ENCODE measurements at places on chromosomes 12 and 14.

DNA sequence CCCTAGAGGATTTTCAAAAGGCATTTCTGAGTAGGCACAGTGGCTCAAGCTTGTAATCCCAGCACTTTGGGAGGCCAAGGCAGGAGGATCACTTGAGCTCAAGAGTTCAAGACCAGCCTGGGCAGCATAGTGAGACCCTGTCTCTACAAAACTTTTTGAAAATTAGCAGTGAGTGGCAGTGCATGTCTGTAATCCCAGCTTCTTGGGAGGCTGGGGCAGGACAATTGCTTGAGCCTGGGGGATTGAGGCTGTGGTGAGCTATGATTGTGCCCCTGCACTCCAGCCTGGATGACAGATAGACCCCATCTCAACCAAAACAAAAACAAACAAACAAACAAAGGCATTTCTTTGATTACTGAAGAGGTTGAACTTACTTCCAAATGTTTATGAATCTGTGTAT is 201.4 kb downstream of the KIF26A start:
- DNase-seq: no peak

GRCh38 chr12:41055875-41056577 is 132.1 kb upstream of the PDZRN4 start:
- DNase-seq: no peak

DNA sequence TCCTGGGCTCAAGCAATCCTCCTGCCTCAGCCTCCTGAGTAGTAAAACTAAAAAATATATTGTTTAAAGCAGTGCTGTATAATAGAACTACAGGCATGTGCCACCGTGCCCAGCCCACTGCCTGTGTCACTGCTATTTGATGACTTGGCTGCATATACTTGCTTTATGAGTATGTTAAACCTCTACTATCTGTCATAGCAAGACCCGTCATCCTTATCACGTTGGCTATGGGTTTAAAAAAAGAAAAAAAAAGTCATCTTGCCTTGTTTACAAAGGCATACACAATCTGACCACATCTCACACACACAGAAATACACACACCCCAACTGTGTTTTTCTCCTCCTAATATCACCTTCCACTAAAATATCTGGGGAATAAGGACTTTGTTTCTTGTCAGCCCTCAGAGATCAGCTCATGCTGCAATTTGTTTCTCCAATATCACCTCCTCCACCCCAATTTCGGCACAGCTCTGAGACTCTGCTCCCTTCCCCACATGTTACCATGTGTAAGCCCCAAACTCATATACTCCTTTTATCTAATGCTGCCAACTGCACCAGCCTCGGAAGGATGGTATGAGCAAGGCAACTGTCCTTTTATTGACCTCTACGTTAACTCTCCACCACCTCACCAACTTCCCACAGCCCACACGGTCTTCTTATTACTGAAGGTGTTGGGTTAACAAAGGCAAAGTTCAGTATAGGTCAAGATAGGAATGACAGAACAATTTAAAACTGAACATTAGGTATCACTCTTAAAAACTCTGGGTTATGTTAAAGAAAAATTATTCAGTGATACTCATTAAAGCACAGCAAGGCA is 802 bp upstream of the TMPRSS12 start:
- DNase-seq: no peak

GRCh38 chr12:108641446-108642268 is 8.0 kb upstream of the SELPLG start:
- DNase-seq: no peak

DNA sequence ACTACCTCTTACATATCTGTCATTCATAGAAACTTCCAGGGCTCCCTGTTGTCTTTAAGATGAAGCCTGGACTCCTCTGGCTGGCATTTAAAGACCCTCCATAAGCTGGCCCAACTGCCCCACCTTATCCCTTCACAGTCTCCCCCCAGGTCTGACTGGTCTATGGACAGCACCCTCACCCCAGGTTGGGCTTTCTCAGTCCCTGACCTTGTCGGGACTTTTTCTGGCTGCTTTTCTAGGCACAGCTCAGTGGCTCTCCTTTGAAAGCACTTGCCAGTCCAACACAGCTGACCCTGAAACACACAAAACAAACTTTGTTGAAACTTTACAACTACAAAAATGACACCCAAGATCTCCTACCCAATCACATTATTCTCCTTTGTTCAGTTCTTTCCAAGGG is 13.9 kb upstream of the MYH7 start:
- DNase-seq: no peak

DNA sequence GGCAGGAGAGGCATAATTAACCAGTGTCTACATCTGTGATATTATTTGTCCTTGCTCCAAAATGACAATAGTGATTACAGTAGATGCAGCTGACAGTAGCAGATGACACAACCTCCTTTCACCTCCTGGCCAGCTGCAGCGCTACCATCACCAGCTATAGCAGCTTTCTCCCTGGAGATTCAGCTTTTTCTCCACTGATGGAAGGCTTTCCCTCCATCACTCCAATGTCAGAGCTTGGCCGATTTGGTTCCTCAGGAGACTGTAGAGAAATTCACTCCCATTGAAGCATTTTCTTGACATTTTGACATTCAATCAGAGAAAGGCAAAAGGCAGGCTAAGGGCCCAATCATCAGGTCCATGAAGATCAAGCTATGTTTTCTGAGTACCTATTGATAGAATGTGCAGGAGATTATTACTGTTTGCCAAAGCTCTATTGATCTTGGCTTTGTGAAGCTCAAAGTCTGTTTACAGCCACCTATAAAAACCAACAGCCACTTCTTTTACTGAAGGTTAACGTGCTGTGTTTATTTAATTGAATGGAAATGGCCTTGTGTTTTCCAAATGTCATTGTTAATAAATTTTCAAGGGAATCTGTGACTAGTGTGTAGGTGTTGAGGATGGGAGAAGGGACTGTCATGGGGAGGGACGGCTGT is 785.1 kb downstream of the DIO2 start:
- no peak for DNase-seq

DNA sequence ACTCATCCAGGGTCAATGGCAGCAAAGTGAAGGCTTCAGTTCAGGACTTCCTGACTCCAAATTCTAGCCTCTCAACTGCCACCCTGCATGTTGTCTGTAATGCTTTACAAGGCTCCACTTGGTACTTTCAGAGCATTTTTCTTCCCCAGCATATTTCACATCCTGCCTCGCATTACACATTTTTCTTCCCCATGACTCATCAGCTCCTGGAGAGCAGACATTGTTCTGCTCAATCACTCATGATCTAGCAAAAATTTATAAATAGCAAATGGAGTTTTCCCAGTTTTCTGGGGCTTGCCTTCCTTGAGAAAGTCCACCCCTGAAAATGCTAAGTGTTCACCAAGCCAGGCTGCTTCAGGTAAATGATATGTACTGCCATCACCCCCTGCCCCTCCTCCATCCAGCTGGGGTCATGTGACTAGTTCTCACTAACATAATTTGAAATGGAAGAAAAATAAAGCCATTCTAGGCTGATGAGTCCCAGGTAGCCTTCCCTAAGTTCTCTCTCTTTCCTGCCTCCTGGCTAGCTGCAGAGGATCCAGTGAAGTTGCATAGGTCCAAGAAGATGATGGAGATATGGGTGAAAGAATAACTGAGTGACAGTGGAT is 69.4 kb downstream of the ARMH4 start:
- no peak for DNase-seq

DNA sequence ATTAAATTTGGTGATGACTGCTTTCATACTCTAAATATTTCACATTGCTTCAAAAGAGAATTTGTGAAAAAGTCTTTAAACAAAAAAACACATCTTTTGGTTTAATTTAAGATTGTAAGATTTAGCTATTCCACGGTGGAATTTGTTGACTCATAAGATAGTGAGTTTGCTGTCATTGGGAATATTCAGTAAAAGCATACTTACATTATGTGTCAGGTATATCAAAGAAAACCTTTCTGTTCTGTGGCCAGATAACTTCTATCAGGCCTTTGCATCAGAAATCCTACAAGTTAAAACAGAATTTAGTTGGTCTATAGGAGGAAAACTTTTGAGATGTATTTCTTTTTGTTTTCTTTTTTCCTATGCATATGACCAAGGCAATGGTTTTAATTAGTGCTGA is 148.8 kb upstream of the E2F7 start:
- DNase-seq: no peak

DNA sequence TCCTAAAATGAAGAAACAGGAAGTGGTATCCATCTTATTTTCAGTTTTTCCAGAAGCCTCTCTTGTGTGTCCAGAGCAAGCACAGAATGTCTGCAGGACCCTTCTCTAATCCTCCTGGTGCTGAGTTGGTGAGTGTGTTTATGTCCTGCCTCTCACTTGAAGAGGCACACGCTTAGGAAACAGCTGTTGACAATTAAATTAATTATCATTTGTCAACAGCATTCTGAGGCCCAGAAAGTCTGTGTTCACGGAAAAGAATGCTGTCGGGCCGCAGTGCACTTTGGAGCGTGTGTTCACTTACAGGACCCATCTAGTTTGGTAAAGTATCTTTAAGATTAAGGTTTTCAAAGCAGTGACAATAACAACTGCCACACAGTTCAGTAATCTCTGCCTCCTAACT is 70.5 kb downstream of the LMNTD1 start:
- no peak for DNase-seq

DNA sequence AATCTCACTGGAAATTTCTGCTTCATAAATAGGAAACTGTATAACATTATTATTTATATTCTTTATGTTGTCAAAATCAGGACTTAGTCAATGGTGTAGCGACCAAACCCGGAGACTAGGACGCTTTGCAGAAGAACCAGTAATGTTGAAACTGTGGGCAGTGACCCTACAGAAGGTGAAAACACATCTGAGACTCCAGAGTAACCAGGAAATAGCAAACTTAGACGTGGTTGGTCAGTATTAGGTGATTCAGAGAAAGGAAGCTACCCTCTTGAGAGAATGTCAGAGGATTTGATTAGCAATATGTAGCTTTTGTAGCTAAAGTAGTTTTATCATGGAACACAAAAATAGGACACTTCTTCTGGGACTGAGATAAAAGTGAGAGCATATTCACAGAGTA is 381.9 kb downstream of the SLC16A7 start:
- DNase-seq: no peak

DNA sequence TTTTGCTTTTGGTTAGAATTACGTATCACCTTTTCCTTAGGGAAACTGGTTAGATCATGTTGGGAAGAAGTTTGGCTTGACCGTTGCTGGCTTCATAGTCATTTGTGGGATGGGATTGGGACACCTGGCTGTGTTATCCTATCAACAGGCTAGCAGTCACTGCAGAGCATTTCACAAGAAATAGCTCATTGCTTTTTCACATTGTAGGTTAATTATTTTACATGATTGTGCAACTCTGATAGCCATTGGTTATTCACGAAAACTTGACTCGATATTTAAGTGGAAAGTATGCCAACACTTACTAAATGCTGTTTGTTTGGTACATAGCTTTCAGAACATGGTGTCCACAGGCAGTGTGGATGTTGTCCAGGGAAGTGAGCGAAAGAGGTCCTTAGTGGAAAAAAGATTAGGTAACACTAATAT is 89.4 kb downstream of the NKX2-1 start:
- DNase-seq: no peak

- peak; percentile 27 for DNase-seq
These were observed 371.0 kb downstream of the ALG10 start for GRCh38 chr12:34393086-34393820.

DNA sequence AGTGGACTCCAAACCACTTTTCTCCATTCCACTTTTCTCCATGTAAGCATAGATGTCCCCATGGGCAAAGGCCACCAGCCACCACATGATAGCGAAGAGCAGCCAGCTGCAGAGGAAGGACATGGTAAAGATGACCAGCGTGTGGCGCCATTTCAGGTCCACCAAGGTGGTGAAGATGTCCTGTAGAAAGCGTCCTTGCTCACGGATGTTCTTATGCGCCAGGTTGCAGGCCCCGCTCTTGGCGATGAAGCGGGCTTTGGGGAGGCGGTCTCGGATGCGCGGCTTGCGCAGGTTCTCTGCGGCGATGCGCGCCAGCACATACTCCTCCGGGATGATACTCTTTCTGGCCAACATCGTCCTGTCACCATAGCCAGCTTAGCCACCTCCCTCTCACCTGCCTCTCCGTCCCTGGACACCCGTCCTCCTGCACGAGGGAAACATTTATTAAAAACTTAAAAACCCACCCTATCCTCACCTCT is 1.2 kb downstream of the KCNJ8 start:
- DNase-seq: peak; percentile 79

DNA sequence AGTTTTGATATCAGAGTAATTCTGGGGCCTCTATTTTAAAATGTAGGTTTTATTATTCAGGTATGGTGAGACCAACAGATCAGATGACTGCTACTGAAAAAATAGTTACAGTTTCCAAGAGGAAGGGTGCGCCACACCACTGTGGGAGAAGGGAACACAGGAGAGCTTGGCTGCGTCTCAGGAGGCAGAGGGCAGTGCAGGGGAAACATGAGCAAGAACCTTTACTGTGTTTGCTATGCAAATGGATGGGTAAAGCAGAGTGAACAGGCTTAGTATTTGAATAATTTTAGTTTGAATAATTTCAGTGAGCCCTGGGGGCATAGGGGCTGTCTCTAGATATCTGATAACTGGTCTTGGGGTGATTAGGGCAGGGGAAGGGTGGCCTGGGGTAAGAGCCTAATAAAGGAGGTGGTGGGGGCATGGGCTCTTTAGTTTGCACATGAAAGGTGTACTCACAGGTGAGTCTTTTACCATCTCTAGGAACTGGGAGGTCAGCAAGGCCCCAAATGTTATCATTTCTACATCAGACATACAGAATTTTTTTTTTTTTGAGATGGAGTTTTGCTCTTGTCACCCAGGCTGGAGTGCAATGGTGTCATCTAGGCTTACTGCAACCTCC is 196.8 kb upstream of the NEDD1 start:
- no peak for DNase-seq

All from ecto neural progenitor cell (in vitro differentiated cells).